ENCODE measurements at places on chromosomes 5 and 9.

DNA sequence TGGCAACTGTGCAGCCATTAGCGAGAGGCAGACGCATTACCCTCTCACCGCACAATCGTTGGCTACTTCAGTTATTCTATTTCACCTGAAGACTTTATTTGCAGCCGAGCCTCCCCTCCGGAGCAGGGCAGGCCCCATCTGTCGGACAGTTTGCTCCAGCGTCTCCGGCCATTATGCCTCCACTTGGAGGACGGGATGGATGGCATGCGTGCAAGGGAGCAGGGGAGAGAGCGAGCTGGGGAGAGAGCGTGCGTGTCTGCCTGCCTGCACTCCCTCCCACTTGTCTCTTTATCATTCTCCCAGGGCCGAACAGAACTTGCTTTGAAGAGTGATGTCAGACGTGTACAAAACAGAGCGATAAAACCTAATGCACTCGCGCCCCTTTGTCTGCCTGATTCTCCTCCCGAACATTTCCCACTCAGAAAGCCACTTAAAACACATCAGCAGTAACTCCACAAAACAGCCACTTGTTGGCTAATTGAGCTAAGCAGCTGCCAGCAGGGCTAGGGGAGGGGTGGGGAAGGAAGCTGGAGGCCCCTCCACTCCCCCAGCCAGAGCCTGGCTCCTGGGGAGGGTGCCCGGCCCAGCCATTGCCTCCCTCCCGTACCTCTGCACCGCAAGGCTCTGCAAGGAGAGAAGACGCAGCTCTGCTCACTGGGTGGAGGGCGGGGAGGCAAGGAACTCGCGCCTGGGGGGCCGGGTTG is 43.4 kb upstream of the FUBP3 start:
- no peak for DNase-seq

DNA sequence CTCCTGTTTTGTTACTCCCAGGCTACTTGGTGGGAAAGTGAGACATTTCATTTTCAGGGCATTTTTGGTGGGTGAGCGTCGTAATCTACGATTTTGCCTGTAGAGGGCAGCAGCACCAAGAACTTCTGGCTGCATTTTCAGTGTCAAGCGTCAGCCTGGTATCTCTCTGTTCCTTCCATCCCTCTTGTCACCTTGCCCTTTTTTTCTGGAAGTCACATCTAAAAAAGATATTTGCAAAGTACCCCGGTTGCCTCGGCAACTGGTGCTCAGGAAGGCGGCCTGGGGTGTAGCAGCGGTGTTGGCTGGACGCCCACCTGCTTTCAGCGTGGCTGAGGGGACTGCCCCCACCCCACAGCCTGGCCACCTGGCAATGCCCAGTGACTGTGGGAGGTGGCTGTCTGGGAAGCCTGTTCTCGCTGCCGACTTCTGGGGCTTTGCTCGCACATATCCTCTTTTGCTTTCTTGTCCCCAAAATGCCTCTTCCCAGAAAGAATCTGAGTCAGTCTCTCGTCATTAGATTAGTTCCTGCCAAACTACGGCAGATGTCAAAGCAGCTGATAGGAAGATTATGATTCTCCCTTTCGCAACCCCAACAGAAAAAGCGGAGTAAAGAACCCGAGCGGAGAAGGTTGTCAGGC is 84.5 kb downstream of the ACER2 start:
- peak; percentile 14 for DNase-seq

GRCh38 chr9:133701321-133701980 is 36.7 kb downstream of the SARDH start:
- DNase-seq = no peak

- DNase-seq = no peak
Observed at GRCh38 chr9:18384066-18384465, 89.9 kb upstream of the ADAMTSL1 start.

DNA sequence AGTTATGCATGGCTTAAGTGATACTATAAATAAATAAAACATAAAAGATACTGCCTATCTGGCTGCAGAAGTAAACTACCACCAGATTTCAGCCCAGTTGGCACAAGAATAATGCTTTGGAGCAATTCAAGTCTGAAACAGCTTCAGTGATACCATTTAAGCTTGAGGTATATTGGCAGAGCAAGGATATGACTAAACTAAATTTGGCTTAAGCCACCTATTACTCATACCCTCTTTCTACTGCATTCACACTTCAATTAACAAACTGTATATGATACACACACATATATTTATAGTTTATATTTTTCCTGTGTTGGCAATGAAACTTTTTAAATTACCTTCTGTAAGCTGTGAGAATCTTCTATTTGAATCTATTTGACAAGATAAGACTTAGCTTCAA is 431.9 kb downstream of the ANXA1 start:
- no peak for DNase-seq

DNA sequence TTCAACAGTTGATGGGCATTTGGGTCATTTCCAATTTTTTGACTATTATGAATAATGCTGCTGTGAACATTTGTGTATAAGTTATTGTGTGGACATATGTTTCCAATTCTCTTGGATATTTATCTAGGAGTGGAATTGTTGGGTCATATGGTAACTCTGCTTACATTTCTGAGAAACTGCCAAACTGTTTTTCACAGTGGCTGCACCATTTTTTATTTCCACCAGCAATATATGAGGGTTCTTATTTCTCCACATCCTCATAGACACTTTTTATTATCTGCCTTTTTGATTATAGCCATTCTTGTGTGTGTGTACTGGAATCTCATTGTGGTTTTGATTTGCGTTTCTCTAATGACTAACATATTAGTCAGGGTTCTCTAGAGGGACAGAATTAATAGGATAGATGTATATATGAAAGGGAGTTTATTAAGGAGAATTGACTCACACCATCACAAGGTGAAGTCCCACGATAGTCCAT is 14.7 kb upstream of the MED27 start:
- no peak for DNase-seq

DNA sequence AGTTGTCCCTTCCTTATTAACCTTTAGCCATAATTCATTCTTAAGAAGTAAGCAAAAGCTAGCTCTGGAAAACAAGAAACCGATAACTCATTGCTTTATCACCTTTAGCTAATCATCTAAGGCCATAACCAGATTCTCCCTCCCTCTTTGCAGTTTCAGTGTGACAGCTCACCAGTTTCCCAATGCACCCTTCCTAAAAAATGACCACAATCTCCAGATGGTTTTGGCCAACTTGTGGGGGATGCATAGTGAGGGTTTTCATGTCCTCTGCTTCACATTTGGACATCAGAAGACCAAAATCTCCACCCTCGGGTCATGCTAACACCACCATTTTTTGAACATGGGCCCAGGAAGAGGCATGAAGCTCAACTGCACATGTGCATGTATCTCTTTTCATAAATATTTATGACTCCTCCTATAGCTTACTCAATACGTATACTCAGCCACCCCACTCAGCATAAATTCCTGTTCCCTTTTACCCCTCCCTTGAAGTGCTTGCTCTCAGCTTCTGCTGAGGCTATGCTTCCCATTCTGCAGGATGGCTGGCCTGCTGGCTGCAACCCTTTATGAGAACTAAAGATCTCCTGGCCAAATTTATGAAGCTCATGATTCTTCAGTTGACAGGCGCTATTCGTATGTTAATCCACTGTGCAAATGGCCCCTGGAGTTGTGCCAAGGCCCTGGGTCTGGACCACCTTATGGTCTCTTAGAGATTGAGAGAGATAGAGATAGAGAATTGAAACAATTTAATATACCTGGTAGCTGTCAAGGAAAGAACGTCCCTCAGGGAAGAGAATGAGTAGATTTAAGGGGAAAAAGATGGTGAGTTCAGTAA is 14.8 kb downstream of the PPP3R2 start:
- no peak for DNase-seq

GRCh38 chr9:127611899-127612790 is at the start of gene STXBP1:
TSS of gene STXBP1 (plus strand) at chr9:127612277. CDS start at chr9:127612404, 127 bp downstream.
- DNase-seq = peak; percentile 64

GRCh38 chr5:113759505-113759904 is 246.0 kb downstream of the YTHDC2 start:
- DNase-seq = no peak

DNA sequence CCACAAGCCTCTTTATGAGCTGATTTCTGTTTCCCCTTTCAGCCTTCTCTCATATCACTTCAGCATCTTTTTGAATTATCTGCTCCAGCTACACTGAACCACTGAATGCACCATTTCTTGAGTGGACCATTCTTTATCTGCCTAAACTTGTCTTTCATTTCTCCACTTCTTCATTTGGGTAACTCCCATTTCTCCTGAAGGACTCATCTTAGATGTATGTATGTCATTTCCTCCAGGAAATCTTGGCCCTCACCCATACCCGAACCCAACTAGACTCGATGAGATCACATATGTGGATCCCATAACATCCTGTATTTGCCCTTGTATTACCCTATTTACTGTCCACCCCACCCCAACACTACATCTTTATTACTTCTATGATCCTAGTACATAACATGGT is 249.8 kb downstream of the KIF4B start:
- DNase-seq = no peak

DNA sequence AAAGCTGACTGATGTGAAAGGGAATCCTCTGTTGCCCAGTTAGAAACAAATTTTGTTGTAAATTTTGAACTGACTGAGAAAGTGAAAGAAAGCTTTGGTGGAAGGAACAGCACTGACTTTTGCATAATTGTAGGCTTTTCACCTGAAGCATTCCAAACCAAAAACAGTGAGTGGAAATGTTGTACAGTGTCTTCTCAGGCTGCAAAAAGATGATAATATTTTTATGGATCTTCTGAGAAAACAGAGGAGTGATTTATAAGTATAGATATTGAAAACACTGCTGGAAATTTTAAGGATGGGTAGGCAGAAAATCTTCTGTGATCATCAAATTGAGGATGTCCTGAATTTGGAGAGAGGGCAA is 40.0 kb downstream of the LURAP1L start:
- no peak for DNase-seq

Measured in activated CD8-positive, alpha-beta memory T cell treated with anti-CD3 and anti-CD28 coated beads for 48 hours (primary cell).